ENCODE measurements at places on chromosomes 7 and 10.

GRCh38 chr10:103193107-103193819, at the start of gene NT5C2:
NT5C2 (minus strand) TSS chr10:103193272; CDS start chr10:103174958, 18,314 bp downstream.
- DNase-seq, result peak; percentile 55

DNA sequence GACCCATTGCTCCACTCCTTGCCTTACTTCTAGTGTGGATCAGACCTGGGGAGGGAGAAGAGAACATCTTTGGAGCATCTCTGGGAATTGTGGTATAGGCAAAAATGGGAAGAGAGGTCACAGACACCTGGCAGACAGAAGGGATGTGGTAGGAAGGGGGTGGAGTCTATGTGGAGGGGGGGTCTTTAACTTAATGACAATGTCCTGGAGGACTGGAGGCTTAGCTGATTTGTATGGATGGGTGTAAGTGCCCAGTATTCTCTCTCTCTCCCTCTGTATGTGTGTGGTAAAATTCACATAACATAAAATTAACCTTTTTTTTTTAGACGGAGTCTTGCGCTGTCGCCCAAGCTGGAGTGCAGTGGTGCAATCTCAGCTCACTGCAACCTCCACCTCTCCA, 3.1 kb upstream of the LDB1 start:
- no peak for DNase-seq

- no peak for DNase-seq
Measured at GRCh38 chr7:71120096-71120495, 11.8 kb upstream of the GALNT17 start.

DNA sequence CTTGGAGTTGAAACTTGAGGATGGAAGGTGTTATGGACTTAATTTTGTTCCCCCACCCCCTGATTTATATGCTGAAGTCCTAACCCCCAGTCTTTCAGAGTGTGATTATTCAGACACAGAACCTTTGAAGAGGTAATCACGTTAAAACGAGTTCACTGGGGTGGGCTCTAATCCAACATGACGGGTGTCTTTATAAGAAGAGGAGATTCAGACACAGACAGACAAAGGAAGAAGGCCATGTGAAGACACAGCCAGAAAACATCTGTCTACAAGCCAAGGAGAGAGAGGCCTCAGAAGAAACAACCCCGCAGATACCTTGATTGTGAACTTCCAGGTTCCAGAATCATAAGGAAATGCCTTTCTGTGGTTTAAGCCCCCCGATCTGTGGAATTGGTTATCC, 37.0 kb downstream of the GHRHR start:
- DNase-seq, result no peak

DNA sequence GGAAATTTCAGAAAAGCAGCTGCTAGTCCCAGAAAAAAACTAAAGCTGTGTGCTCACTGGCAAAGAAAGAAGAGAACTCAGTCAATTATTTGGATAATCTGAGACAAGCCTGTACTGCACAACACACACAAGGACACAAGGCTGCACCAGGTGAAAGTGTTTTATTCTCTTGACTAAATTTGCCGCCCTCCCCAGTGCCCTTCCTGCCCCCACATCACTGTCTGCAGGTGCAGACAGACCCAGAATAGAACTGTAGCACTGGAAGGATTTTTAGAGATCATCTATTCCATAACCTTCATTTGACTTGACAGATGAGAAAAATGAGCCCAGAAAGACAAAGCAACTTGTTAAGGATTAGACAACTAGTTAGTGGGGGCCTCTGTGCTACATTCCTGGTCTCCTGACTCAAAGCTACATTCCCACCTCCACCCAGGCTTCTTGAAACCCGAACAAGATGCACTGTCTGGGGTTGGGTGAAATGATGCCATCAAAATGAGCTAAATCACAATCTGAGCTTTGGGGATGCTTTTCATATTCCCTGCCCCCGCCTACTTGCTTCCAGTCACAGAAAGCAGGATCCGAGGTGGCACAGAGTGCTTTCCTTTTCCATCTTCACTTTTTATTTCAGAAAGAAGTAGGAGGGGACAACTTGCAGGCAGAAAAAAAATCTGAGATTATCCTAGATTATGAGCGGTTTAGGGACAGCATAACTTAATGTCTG, 5.2 kb upstream of the VAX1 start:
- DNase-seq, result no peak

- no peak for DNase-seq
Measured at GRCh38 chr10:84547616-84548015, 219.2 kb downstream of the CCSER2 start.

GRCh38 chr7:139885511-139885910, 56.4 kb downstream of the TBXAS1 start:
- DNase-seq, result no peak

DNA sequence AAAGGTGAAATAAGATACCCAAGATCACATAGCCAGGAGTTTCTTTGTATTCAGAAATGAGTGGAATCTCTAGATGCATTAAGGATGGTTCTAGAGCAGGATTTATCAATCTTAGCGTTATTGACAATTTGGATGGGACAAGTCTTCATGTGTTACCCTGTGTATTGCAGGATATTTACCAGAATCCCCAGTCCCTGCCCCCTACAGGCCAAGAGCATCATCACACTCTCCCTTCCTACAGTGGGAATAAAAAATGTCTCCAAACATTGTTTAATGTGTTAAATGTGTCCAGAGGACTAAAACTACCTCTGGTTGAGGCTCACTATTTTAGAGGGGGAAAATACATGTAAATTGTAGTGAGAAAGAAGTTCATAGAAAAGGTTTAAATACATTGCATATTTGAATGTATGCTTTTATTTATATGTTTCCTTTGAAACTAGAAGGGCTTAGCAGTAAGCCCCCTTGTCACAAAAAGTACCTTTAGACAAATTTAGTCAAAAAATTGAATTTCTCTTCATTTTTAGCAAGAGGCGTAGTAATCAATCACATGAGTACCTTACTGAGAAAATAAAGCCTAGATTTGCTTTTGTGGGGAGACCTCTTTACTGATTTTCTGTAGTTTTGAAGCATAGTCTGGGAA, 141.2 kb downstream of the MLLT10 start:
- peak; percentile 11 for DNase-seq

DNA sequence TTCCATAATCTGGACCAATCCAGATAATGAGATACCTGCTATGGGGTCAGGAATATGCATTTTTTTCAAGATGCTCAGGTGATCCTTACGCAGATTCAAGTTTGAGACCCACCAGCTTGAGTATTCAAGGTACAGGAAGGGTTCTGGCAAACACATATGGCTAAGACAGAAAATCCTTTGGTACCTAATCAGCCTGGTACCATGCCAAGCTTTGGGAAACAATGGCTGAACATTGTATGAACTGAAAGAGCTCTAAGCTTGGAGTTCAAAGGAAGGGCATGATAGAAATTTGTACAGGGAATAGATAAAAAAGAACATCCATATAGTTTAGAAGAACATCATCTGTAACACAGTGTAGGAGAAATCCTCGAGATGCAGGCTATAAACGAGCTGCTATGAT, 382.7 kb downstream of the THSD7A start:
- DNase-seq, result no peak

DNA sequence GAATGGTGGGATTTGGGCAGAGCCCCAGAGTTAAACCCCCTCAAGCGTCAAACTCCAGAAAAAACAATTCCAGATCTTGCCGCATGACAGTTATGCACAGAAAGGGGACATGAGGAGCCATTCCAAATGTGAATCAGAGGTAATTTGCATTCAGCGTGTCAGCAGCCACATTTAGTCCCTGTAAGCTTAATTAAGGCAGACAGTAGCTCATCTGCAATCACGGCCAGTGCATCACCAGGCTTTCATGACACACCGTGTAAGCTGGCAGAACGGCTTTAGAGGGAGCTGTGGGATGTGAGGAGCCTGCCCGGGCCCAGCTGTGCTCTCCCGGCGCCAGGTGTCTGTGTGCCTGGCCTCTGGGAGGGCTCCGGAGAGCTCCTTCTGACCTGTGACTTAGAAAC, 18.7 kb upstream of the PRKAG2 start:
- DNase-seq, result no peak

GRCh38 chr7:98360221-98361130, 40.4 kb downstream of the BAIAP2L1 start:
- no peak for DNase-seq

DNA sequence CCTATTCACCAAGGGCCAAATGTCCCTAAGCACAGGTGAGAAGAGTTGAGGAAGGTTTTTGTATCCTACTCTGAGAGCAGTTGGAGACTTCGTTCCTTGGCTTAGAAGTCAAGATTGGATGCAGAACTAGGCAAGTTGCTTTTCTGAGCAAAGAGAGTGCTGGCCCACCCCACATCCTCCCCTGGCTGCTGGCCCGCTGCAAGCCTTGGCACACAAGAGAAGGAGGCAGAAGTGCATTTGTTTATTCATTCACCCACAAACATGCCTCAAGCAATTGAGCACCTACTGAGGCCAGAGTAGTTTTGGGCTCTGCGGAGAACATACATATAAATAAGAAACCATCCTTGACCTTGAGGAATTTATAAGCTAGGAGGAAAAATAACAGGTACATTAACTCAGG, 318.9 kb downstream of the KCNMA1 start:
- DNase-seq, result no peak

- DNase-seq, result no peak
Measured at GRCh38 chr10:93849593-93849992, 44.2 kb upstream of the SLC35G1 start.

GRCh38 chr10:103736763-103737162, 118.6 kb downstream of the SH3PXD2A start:
- no peak for DNase-seq

- no peak for DNase-seq
Measured at GRCh38 chr10:87760195-87760905, 57.7 kb downstream of the ATAD1 start.

- no peak for DNase-seq
Measured at GRCh38 chr7:988426-988911, 5.5 kb downstream of the CYP2W1 start.

- DNase-seq, result no peak
Measured at GRCh38 chr10:127338399-127339110, 142.2 kb upstream of the INSYN2A start.

DNA sequence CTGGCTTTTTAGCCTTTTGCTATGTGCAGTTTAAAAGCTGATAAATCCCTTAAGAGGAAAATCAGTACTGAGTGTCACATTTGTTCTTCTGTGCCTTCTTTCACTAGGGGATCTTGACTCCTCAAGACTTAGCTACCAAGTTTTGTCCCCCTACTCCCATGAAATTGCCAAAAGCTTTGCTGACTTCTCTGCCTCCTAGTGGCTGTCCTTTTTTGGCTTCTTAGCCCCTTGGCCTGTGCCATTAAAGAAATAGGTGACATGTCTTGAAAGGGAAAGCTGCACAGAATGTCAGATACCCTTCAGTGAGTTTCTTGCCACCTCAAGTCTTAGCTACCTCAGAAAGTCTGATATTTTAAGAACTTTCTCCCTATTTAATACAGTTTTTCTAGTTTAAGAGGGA, 10.5 kb downstream of the MKLN1 start:
- no peak for DNase-seq

DNA sequence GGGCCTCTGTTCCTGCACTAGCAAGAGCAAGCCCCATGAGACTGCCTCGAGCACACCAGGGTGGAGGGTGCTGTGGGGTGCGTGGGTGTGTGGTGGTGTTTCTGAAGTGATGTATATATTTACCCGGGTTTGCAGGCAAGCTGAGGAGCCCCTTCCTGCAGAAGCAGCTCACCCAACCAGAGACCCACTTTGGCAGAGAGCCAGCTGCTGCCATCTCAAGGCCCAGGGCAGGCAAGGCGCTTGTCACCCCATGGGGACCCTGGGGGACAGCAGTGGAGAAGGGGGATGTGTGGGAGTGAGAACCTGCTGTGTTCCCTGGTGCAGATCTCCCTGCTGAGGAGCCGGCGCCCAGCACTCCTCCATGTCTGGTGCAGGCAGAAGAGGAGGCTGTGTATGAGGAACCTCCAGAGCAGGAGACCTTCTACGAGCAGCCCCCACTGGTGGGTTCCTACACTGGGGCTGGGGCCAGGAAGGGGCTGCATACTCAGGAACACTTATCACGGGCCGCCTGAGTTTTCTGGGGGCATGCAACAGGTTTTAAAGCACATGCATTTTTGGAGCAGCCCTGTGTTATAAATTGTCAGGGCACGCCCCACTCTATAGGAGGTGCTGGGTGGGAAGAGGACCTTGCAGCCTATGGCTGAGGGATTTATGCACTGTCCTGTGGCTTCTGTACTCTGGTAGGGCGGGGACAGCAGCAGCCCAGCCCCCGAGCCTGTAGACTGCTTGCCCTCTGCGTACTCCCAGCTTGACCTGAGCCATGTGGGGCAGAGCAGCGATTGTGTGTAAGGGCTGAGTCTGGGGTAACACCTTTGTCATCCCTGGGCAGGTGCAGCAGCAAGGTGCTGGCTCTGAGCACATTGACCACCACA, 5.9 kb downstream of the PGAM2 start:
- DNase-seq, result no peak

DNA sequence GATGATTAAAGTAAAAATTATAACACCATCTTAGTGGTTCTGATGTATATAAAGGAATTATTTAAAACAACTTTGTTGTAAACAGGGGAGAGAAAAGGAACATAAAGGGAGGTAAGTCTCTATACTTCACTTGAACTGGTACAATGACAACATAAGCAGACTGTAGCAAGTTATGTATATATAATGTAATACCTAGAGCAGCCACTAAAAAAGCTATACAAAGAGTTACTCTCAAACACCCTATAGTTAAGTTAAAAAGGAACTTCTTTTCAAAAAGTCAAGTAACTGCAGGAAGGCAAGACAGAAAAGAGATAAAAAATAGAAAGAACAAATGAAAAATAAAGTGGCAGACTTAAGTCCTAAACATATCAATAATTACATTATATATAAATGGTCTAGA, 82.3 kb downstream of the ZNF503 start:
- no peak for DNase-seq

GRCh38 chr10:27153845-27154193, 365 bp downstream of the YME1L1 start:
- no peak for DNase-seq

- DNase-seq, result no peak
Measured at GRCh38 chr7:108528183-108528712, 2.3 kb upstream of the PNPLA8 start.
